ENCODE measurements at places on chromosomes 11 and 22. TPM values are rescaled to one million over a fixed set of nuclear protein-coding genes. Genes with fewer than 3 reads are reported as not detected.

The OR9G4 gene
- total RNA-seq, result not detected

The CREBZF gene
- total RNA-seq, result 43.8 TPM

The BATF2 gene
- 4.0 TPM for total RNA-seq

The KCTD21 gene
- total RNA-seq, result 13.1 TPM

The RFPL1 gene
- total RNA-seq, result not detected

The UCP3 gene
- 0.11 TPM for total RNA-seq

The LIN7C gene
- 47.0 TPM for total RNA-seq

The MACROD1 gene
- 21.0 TPM for total RNA-seq

The SEC14L6 gene
- total RNA-seq, result not detected

The PATE4 gene
- total RNA-seq, result not detected

The MUC2 gene
- not detected for total RNA-seq

The OR52N4 gene
- total RNA-seq, result not detected

The PGR gene
- total RNA-seq, result not detected

The IL17REL gene
- total RNA-seq, result not detected

The ZP1 gene
- 5.3 TPM for total RNA-seq

The MS4A4A gene
- total RNA-seq, result not detected

The LRRC4C gene
- not detected for total RNA-seq

The ALDH3B2 gene
- total RNA-seq, result not detected

The FIBIN gene
- 45.3 TPM for total RNA-seq

The SHANK3 gene
- total RNA-seq, result 0.51 TPM

The LAYN gene
- 118 TPM for total RNA-seq

The OR2AG2 gene
- total RNA-seq, result 0.25 TPM

The TIGD3 gene
- total RNA-seq, result not detected

The GPHA2 gene
- total RNA-seq, result not detected

Data from GM23248 (cell line).